ENCODE measurements at places on chromosomes 12 and 14.

DNA sequence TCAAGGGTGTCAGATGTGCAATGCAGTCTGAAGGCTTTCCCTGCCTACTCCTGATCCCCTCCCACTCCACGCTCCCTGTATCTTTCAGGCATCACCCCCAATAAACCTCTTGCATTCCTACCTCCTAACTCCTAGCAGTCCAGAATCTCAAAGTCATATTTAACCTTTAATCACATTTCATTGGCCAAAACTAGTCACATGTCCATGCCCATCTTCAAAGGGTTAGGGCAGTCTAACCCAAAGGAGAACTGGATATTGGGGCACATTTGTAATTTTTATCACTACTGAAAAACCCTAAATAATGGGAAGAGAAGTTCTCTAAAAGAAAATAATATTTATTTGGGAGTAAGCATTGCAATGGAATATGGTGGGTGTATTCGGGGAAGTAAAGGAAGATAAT is 5.4 kb upstream of the C12orf75 start:
- DNase-seq: no peak

DNA sequence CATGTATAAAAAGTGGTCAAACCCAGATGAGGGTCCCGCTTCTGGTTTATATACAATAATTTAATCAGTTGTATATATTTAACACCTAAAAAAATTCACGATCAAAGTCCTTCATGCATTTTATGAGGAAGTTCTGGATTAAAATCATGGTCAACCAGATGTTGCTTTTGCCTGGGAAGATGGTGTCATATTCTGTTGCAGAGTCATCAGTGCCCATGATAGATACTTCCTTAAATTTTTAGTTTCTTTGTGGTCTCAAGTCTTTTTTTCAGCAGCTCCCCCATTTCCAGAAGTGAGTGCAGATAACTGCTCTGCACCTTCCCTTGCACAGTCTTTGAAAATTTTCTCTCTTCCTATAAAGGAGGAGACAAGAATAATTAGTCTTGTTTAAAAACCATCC is 16.1 kb downstream of the ERP29 start:
- no peak for DNase-seq

DNA sequence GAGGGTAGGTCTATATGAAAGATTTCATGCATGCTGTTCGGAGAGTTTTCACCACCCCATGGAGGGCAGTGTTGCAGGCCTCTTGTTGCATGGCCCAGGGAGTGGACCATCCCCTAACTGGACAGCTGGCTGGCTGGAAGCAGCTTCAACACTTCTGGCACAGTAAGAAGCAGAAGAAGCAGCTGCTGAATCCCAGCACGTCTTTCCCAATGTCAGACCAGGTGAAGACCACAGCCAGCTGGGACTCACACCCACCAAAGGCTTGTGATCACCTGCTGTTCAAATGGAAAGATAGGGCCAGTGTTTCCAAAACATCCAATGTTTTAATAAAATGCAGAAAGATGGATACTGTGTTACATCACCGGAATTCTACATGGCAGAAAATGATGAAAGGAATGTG is 1423.6 kb downstream of the AACS start:
- no peak for DNase-seq

DNA sequence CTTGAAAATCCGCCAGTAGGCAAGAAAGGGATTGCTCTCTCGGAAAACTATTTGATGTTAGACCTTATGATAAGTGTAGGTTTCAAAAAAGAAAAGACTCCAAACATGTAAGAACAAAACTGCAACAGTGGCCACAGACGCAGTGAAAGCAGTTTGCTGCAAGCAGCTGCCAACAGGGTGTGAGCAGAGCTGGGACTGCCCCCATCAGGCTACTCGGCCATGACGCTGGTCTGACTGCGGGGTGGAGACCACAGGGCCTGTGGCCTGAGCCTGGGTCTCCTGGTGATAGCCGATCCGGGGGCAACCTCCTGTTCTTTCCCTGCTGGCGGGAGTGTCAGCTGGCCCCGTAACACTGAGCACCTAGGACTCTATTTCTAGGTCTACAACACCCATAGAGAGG is 63.2 kb downstream of the AMN start:
- DNase-seq: no peak

- no peak for DNase-seq
These were observed 7.2 kb downstream of the ALDH2 start for GRCh38 chr12:111773801-111774551.

DNA sequence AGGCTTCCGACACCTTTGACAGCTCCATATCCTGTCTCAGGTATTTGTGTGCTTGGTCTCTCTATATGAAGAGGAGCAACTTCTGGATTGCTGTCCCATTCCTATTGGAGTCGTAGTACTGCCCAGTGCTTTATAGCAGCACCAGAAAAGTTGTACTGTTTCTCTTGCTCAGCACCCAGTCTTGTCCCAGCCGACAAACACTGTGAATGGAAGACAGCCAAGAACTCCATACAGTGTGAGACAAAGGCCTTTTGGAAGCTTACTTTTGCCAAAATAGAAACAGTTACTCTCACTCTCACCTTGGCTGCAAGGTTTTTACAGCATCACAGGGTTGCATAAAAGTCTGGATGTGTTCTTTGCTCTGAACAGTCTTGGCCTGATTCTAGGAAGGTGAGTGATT is 105.3 kb downstream of the TGFB3 start:
- DNase-seq: no peak

- no peak for DNase-seq
These were observed 6.0 kb downstream of the PLA2G1B start for GRCh38 chr12:120321382-120322202.

DNA sequence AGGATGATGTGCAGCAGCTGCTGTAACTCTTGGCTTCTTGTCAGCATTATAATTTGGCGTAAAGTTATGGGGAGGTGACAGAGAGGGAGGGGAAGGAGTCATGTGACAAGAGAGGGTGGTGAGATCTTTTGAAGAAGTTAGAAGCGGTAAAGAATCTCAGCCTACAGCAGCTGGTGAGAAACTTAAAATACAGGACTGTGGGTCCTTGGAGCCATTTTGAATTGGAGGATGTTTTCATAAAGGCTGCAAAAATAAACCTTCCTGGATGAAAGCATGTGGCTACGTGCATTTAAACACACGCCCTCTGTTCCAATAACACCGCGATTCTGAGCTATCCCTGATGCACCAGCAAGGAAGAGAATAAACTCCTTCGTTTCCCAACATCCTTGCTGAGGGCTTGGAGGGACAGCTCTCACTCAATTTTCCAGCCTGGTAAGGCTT is 133.7 kb downstream of the TMEM30B start:
- no peak for DNase-seq

GRCh38 chr12:54240129-54240528 is 39.8 kb downstream of the CBX5 start:
- DNase-seq: no peak

- DNase-seq: no peak
These were observed 7.6 kb upstream of the KCNA5 start for GRCh38 chr12:5036031-5036430.

- no peak for DNase-seq
These were observed 38.5 kb upstream of the FGF6 start for GRCh38 chr12:4483885-4484823.

DNA sequence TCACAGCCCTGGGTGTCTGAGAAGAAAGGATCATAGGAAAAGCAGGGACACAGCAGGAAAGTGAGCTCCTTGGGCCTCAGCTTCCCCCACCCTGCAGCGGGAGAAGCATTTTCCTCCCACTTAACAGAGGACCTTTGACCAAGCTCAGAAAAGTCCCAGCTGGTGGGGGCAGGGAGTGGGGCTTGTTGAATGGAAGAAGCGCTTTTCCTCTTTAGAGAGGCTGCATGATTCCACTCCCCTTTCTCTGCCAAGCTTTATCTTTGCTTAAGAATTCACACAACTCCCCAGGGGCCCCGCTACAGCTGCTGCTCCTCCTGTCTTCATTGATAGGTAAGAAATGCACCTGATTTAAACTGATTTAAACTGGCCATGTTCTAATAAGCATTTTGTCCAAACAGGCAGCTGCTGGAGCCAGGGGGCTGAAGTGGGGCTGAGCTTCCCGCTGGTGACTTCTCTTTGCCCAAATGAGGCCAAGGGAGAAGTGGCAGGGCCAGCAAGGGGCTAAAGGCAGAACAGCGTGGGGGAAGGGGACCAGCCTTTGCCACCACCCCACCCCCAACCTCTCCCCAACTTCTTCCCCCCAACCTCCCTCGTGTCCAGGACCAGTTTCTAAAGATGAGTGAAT is 1.7 kb upstream of the PAPLN start:
- no peak for DNase-seq

- no peak for DNase-seq
These were observed 621.2 kb upstream of the FBXO33 start for GRCh38 chr14:40053416-40053815.

- DNase-seq: no peak
These were observed at the start of gene ARID4A for GRCh38 chr14:58298477-58299400. Gene ARID4A (plus strand): TSS chr14:58298555. CDS start chr14:58299855, 1,300 bp downstream.

DNA sequence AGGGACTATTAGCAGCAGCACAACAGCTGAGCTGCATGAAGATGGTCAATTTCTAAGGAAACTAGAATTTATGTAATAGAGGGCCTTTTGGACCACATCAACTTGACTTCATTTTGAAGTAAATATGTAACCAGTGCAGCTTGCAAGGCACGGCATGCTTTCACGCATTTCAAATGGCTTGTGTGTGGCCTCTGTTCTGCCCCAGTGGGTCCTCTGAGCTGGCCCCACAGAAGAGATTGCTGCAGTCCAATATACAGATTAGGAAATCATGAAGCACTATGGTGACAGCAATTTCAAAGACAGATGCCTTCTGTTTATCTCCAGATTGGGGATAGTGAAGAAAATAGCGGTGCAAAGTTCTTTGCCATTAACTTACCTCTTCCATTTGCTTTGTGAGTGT is 101.4 kb downstream of the PDZRN4 start:
- no peak for DNase-seq

- no peak for DNase-seq
These were observed 207.8 kb downstream of the NAV3 start for GRCh38 chr12:78038541-78038940.

DNA sequence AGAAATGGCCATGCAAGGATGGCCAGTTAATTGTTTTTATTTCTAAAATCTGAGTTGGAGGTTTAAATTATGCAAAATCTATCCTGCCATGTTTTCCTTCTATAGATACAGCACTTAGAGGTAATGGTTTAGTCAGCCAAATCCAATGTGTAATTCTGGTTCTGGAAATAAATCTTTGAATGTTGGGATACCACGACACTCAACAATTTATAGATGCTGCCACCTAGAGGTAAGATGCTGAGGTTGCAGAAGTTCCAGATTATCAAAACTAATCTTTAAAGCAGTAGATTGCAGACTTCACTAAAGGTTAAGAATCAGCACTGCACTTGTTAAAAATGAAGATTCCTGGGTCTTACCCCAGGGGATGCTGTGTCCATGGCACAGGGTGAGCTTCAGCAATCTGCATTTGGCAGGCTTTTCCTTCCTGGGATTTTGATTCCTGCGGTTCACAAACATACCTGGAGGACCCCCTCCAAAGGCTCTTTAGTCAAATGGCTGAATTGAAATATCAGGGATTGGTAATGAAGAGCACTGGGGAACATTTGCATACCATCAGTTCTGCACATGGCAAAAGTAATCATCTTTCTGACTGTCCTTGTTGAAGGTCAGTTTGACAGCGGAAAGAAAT is 53.4 kb upstream of the ANO4 start:
- DNase-seq: no peak
